ENCODE measurements at places on chromosomes 6 and 20.

DNA sequence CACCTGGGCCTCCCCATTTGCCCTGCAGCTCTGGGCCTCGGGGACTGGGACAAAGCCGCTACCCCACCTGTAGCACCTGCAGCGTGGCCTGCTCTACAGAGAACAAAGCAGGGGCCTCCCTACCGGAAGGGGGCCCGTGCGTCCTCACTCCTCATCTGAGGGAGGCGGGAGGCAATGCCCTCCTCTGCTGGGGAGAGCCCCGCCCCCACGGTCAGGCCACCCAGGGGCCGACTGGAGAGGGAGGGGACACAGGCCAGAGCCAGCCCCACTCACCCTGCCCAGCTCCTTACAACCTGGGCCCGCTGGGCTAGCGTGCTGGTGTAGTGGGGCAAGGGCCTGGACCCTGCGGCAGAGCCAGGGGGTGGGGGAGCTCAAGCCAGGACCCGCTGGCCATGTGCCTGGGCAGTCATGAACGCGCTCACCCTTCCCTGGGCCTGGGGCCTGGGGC lies 8.0 kb downstream of the LAMA5 start:
- DNase-seq = no peak

GRCh38 chr6:127191716-127192115 lies 73.2 kb downstream of the RSPO3 start:
- DNase-seq = no peak

DNA sequence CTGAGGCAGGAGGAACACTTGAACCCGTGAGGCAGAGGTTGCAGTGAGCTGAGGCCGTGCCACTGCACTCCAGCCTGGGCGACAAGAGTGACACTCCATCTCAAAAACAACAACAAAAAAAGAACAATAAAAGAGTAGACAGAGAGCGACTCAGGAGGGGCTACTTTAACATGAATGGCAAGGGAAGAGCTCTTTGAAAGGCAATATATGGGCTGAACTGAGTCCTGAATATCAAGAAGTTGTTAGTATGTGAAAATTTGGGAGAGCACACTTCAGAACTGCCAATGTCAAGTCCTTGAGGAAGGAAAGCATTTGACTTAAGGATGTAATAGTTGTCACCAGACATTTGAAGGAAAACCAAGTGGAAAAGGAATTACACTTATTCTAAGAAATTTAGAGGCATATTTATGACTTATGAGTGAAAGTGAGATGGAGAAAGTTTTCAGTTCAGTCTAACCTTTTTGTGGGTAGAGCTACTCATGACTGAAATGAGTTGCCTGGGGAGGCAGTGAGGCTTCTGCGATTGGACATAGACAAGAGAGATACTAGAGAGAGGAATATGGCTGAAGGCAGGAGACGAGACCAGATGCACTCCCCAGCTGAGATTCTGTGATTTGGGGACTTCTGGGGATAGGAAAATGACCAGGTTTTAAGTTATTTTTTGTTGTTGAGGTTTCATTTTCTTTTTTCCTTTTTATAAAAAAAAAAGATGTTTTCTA lies 48.6 kb upstream of the SLC16A10 start:
- no peak for DNase-seq

DNA sequence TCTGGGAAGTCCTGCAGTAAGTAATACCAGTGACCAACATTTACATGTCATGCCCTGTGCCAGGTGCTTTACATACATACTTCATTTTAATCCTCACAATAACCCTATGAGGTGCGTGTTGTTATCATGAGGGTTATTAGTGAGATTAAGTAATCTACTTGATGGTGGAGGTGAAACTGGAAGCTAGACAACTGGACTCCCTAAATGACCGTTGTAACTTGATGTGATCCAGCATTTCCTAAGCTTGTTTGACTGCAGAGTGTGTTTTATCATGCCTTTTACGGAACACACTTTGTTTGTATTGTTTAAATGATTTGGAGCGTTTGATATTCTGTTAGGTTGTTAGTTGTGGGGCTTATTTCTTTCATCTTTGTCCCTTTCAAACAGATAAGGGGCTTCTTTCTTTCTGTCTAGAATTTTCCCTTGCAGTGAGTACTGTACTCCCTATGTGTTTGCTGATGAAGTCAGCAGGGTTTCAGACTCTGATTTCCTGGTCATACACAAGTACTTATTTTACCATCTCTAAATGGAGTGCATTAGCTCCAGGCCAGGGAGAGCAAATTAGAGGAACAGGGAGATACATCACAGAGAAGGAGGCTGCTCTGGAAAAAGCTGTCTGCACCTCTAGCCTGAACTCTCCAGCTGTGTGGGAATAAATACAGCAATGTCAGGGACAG lies 29.7 kb downstream of the CHMP4B start:
- DNase-seq = no peak

- no peak for DNase-seq
These were observed 40.1 kb downstream of the SLX4IP start for GRCh38 chr20:10475225-10475624.

DNA sequence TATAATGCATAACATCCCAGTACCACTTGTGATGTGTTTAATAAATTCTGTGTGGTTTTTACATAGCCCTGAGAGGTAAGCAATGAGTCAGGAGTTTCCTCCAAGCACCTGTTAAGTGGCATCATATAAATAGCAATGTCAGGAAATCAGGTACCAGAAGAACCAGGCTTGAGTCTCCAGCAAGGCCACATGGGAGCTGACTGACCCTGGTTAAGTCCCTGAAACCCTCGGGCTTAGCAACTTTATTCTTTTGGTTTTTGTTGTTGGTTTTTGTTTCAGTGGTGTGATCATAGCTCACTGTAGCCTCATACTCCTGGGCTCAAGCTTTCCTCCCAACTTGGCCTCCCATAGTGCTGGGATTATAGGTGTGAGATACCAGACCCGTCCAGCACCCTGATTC lies 70.0 kb downstream of the PTPRT start:
- no peak for DNase-seq

DNA sequence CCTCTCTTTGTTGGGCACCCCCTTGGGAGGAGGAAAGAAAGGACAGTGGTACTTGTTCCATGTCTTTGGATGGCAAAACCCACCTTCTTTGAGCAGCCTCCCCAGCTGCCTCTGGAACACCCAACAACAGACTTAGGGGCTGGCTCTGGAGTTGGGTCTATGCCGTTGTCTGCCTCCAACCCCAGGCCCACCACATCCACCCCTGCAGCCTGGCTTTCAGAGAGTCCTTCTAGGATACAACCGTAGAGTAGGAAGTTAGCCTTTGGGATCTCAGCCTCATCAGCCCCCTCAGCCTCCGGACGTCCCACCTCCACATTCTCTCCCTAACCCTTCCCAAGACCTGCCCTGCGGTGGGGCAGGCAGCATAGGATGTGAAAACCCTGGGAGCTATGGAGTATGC lies 36.4 kb downstream of the FOXP4 start:
- no peak for DNase-seq

DNA sequence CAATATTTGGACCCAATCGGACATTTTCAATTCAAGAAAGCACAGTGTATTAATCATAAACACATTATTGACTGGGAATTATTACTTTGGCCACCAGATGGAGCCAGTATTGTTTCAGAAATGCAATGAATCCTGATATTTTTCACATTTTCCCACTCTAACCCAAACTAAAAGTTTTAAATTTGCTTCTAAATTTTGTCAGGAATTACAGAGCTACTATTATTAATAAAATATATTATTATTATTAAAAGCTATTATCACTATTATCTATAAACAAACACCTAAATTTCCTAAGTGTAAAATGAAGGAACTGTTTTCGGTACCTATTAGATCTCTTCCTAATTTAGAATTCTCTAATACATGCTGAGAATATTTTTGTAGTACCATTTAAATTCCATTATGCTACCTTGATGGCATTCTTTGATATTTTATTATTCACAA lies 245.3 kb downstream of the OGFRL1 start:
- no peak for DNase-seq

DNA sequence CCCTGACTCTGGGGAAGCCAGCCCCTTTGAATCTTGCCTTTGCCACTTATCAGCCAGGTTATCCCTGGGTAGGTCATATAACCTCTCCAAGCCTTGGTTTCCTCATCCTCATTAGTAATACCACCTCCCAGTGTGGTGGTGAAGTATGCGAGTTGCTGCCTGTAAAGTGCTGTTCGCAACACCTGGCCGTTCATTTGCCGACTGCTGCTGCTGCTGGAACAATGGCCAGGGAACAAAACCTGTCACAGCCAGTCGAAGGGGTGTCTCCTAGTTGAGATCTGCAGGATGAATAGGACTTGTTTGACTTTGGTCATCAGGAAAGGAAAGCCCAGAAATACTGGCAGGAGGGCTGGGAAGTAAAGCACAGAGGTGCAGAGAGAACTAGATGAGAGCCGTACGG lies 6.1 kb downstream of the MANBAL start:
- DNase-seq = no peak
